ENCODE measurements at places on chromosomes 11 and 22. TPM values are rescaled to one million over a fixed set of nuclear protein-coding genes. Genes with fewer than 3 reads are reported as not detected.
A peak's percentile ranks its signal among the peaks of the same experiment; 100 is the strongest.

- H3K27ac ChIP-seq: no peak overlapping the region
- no peak for DNase-seq
- no peaks in the 10 kb centered on the region for H3K36me3 ChIP-seq
- no peak overlapping the region for H3K4me3 ChIP-seq
- H3K4me1 ChIP-seq: peaks cover 21% of the 10 kb centered on the region
These were observed 14.4 kb upstream of the DEPDC7 start for GRCh38 chr11:33001281-33001680.

GRCh38 chr11:369336-370018 is at the start of gene B4GALNT4:
Gene B4GALNT4 (plus strand): TSS chr11:369499. CDS start chr11:369804, 305 bp downstream.
- H3K27me3 ChIP-seq: peaks cover 37% of the 10 kb centered on the region
- peak within 1 kb of the TSS; percentile 62 for H3K4me3 ChIP-seq
- no peak for DNase-seq

DNA sequence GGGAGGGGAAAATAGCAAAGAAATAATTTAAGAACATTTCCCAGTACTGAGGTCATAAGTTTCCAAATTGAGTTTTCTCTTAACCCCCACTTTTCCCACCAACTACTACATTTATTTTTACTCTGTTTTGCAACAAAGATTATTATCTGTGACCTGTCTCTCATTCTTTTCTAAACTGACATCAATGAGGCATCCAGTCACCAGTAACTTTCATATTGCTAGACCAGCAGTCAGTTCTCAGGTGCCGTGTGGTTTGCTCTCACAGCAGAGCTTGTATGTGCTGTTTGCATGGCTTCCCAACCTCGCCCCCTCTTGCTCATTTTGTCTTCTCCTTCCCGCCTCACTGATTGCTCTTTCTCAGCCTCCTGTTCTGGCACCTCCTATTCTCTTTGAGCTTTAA is 1091.3 kb downstream of the TBC1D22A start:
- H3K27me3 ChIP-seq: peaks cover 12% of the 10 kb centered on the region
- H3K4me1 ChIP-seq: no peaks in the 10 kb centered on the region
- H3K27ac ChIP-seq: no peak overlapping the region
- no peaks in the 10 kb centered on the region for H3K36me3 ChIP-seq

DNA sequence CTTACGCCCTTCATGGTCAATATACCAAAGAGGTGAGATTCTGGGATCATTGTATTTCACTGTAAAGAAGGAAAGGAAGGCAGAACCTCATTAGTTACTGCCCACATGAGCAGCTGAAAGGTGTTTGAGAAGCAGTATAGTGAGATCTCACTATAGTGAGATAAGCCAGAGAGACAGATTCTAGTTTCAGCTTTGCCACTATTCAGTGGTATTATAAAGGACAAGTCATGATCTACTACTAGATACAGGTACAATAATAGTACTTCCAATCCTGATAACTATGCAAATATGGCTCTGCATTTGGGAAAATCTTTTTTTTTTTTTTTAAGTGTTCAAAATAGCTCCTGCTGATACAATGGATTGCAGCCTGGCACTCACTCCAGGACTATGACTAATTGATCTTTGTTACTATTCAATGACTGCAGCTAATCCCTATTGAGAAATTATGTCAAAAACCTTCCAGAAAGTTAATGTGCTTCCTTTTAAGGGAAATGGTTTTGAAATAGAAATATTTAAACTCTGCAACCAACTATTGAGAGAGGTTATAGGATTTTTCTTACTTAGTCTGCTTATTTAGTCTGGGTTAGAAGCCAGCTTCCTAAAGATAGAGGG is 8.3 kb upstream of the DLAT start:
- H3K27me3 ChIP-seq: no peaks in the 10 kb centered on the region
- no peaks in the 10 kb centered on the region for H3K36me3 ChIP-seq
- no peak overlapping the region for H3K27ac ChIP-seq
- H3K4me1 ChIP-seq: no peaks in the 10 kb centered on the region

Gene UBASH3B
- 40.6 TPM for total RNA-seq

Data from activated CD8-positive, alpha-beta T cell treated with anti-CD3 and anti-CD28 coated beads for 36 hours (primary cell).